ENCODE measurements at places on chromosomes 13 and 19.

DNA sequence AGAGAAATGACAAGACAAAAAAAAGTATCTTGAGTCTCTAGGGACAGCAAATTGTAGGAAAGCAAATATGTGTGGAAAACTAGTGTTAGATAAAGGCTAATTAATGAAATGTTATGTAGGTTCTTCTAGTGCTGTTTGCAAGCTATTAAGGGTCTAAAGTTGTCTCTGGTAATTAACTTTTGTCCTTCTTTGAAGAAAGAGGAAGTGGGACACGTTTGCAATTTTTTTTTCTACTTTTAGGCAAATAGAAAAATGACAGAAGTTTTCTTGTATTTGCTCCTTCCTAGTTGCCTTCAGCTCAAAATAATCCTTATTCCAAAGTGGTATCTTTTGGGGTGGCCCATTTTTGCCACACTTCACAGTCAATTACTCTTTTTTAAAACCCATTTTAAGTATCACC is 1877.7 kb upstream of the PRR20A start:
- DNase-seq: no peak

DNA sequence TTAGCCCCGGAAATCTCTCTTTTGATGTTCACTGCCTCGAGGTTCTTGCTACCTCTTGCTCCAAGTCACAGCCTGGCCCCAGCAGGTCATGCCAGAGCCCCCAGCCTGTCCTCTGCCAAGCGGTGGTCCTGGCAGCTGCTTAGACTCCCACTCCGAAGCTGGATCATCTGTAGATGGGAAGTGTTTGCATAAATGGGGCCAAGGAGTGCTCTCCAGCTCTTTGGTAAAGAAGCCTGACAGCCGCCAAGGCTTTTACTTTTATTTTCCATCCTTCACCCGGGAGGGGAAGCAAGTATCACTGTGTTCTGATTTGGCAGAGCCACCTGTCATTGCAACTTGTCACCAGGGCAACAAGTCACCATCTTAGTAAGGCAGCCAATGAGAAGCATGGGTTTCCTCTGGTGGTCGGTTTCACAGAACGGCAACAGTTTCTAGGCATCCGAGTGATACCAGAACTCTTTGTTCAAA is 10.6 kb upstream of the RETN start:
- DNase-seq: no peak

DNA sequence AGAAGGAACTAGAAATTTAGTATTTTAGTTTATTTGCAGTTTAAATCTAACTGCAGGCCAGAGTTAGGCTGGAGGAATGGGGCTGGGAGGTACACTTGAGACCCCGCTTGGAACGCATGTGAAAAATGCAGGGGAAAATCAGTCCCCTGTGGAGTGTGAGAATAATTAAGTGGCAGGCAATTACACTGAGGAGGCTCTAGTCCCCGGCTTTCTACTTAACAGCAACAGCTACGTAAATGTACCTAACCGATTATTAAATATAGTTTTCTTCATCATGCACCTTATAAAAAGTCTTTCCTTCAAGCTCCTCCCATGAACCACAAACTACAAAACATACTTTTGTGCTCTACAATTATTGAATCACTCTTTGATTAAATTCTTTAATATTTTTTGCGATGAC is 804 bp downstream of the ZNF708 start:
- no peak for DNase-seq

DNA sequence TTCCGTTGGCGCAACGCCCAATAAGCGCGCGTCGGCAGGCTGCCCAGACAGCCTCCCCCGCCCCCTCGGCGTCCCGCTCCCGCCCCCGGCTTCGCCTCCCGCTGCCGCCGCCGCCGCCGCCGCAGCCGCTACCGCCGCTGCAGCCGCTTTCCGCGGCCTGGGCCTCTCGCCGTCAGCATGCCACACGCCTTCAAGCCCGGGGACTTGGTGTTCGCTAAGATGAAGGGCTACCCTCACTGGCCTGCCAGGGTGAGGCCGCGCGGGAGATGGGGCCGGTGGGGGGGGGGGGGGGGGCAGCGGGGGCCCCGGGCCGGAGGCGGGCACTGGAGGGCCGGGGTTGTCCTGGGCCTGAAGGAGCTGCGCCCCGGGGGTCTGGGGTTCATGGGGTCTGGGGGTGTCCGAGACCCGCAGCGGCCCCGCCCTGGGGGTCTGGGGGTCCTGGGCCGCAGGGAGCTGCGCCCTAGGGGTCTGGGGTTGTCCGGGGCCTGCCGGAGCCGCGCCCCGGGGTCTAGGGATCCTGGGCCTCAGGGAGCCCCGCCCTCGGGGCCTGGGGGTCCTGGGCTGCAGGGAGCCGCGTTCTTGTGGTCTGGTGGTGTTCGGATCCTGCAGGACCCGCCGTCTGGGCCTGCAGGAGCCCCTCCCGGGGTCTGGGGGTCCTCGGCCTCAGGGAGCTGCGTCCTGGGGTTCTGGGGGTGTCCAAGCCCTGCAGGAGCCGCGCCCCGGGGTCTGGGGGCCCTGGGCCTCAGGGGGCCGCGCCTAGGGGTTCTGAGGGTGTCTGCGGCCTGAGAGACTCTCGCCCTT is at the start of gene HDGFL2:
TSS of gene HDGFL2 (plus strand) at position 124 of the 801 bp plus-strand sequence. CDS start at position 178, 54 bp downstream.
- DNase-seq: peak; percentile 94

DNA sequence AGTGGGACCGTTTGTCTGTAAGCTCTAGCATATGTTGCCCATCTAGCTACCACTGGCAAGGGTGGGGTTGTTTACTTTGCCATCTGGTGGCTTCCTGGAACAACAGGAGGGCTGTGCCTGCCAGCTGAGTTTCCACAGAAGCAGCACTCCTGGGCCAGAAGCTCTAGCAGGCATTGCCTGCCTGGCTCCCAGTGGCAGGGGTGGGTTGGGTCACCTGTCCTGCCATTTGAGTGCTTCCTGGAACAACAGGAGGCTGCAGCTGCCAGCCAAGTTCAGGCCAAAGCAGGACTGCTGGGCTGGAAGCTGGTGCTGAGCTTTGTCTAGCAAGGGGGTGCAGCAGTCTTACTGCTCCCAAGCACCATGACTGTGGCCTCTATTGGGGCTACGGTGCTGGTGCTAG is 239.7 kb downstream of the MTUS2 start:
- no peak for DNase-seq

GRCh38 chr19:45529420-45529785 is 22.1 kb downstream of the VASP start:
- DNase-seq: no peak

Data from activated CD8-positive, alpha-beta memory T cell treated with anti-CD3 and anti-CD28 coated beads, Interleukin-2, amount 50 U/mL, for 4 hours (primary cell).